Right atrium auricular region (tissue), 2 donors: ENCODE measurements at places on chromosomes 7 and 10. TPM values are rescaled to one million over a fixed set of nuclear protein-coding genes. Genes with fewer than 3 reads are reported as not detected.

DNA sequence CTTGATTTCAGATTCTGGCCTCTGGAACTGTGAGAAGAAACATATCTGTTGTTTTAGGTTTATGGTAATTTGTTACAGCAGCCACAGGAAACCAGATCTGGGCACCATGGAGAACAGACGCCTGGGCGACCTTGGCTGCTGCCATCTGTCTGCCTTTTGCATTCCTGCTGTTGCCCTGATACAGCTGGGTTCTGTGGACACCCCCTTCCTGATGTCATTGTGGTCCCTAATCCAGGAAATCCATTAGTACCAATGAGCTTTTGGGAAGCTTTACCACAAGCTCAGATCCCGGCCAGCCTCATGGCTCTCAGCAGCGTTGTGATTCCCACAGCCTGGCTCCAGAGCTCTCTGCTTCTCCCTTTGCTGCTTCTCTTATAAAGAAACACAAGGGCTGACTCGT, 174.2 kb upstream of the NPS start:
- no peaks in the 10 kb centered on the region for H3K27me3 ChIP-seq
- H3K4me3 ChIP-seq: no peak overlapping the region
- no peak overlapping the region for H3K27ac ChIP-seq
- no peaks in the 10 kb centered on the region for H3K4me1 ChIP-seq
- DNase-seq: no peak

- H3K27me3 ChIP-seq: no peaks in the 10 kb centered on the region
- no peak overlapping the region for H3K4me3 ChIP-seq
- no peaks in the 10 kb centered on the region for H3K36me3 ChIP-seq
Measured at GRCh38 chr10:88066319-88066718, 202.9 kb downstream of the PTEN start.

GRCh38 chr7:151850491-151851124, 26.3 kb downstream of the PRKAG2 start:
- no peak overlapping the region for H3K4me3 ChIP-seq
- no peak for DNase-seq
- H3K27ac ChIP-seq: peak overlapping the region; percentile 26
- H3K27me3 ChIP-seq: no peaks in the 10 kb centered on the region
- H3K4me1 ChIP-seq: no peaks in the 10 kb centered on the region
- no peaks in the 10 kb centered on the region for H3K36me3 ChIP-seq

GRCh38 chr7:84389242-84389641, 194.7 kb upstream of the SEMA3A start:
- no peak overlapping the region for H3K4me3 ChIP-seq
- DNase-seq: no peak
- no peaks in the 10 kb centered on the region for H3K27me3 ChIP-seq
- no peak overlapping the region for H3K27ac ChIP-seq

DNA sequence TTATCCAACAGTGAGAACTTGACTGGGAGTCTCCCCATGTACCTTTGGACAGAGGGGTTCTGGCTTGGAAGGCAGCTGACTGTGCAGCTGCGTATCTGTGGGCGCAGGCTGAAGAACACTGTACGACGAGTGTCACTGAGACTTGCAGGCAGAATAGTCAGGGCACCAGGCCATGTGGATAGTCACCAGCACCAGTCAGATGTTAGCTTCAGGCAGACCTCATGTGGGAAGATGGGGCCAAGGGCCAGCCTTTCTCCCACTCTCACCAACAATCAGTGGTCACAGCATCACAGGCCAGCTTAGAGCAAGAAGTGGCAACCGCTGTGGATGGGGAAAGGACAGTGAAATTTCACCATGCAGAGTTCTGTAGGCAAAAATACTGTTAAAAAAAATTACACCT, 43.4 kb upstream of the GJD4 start:
- H3K27ac ChIP-seq: peak overlapping the region; percentile 15
- H3K4me3 ChIP-seq: no peak overlapping the region

DNA sequence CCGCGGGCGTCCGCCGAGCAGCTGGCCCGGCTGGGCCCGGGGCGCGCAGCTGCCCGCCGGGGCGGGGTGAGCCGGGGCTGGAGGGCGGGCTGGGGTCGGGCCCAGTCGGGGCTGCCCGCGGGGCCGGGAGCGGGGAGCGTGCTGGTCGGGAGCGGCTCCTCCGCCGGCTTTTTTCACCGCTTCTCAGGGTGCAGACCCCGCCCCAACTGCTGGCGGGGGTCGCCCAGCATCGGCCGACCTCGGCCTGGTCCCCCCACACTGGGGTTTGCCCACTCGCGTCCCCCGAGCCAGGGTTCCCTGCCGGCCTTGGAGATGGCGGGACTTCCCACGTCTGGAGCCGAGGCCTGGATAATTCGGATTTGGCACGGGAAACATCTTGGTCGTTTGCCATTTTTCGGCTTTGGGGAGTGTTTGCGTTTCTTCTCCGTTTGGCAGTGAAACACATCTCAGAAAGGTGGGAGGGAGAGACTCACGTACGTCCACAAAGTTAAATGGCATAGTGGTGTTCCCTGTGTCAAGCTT, 432 bp downstream of the TMEM248 start:
- H3K36me3 ChIP-seq: no peaks in the 10 kb centered on the region
- peak overlapping the region; percentile 79 for H3K27ac ChIP-seq
- DNase-seq: no peak

DNA sequence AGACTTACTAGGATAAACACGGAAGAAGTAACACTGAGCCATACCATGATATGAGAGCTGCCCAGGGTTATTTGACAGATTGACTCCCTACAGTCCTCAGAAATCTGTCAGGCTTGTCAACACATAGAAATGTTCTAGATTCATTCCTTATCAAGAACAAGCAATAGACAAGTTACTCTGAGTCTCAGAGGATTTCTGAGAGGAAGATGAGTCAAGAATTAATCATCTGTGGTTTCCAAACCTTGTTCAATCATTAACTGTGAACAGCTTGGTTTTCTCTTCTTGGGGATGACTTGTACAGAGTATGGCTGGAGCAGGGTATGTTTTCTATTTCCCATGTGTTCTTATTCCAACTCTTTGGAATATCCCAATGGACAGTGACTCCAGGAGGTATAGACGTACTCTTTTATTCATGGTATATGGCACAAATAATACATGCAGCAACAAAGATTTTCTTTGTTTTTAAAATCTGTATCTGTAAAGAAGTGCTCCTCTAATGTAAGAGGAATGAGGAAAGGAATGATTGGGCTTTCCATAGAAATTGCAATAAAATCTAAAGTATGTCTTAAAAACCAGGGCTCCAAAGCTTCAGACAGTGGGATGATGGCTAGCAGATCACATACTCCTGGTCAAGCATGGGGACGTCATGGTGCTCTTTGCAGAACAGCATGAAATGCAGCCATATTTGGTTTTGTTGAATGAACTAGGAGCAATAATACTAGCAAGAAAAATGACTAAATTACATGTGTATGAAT, 11.9 kb upstream of the SFR1 start:
- H3K27me3 ChIP-seq: no peaks in the 10 kb centered on the region
- no peak for DNase-seq
- no peak overlapping the region for H3K4me3 ChIP-seq
- no peak overlapping the region for H3K27ac ChIP-seq

DNA sequence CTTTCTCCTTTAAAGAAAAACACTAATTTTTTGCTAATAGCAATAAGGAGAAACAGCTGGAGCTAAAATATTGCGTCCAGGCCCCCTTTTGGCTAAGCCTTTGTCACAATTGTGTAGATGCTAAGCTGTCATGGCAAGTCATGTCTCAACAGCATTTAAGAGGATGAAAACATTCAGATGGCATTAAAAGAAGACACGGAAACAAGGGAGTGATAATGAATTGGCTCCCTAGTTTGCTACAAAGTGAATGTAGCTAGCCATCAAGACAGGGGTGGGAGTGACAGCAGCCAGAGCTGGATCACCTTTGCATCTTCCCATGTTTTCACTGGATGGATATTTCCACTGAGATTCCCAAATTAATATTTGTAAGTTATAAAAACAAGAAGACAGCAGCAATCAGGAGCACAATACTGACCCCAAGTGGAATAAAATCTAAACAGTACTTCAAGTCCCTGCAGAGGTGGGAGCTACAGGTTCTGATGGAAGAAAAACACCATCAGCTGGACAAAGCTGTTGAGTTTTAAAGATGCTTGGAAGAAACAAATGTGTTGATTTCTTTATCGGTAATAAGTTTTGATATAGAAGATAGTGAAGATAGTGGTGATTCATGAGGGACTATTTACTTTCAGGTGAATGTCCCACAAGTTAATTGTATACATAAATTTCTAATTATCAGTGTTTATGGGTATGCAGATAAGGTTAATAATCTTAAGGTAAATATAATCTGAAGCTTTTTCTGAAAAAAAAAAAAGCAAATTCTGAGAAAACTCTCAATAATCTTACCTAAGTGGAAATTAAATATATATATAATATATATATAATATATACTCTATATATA, 129.4 kb downstream of the SLC16A9 start:
- no peak overlapping the region for H3K27ac ChIP-seq
- no peaks in the 10 kb centered on the region for H3K36me3 ChIP-seq
- H3K4me1 ChIP-seq: no peaks in the 10 kb centered on the region
- no peaks in the 10 kb centered on the region for H3K27me3 ChIP-seq
- H3K4me3 ChIP-seq: no peak overlapping the region

DNA sequence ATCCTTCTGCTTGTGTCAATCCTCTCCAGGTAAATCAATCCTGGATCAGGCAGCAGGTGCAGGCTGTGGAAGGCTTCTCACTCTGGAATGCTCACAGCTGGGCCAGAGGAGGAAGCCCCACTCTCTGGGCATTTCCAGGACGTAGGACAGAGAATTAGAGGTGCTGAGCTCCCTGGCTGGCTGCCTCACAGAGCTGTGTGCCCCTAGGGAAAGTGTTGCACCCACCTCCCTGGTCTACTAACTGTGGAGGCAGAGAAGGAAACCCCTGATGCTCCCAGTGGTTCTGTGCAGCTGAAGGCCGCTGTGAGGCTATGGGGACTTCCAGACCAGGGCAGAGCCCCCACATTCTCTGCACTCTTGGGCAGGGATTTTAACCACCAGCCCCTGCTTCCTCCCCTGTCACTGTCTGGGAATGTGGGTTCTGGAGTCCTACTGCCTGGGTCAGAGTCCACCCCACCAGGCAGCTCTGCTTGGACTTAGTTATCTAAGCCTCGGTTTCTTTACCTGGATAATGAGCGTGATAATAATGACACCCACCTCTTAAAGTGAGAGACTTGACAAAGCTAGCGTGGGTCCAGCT, 73.5 kb upstream of the EEPD1 start:
- no peaks in the 10 kb centered on the region for H3K36me3 ChIP-seq
- H3K4me1 ChIP-seq: no peaks in the 10 kb centered on the region
- no peaks in the 10 kb centered on the region for H3K27me3 ChIP-seq
- H3K4me3 ChIP-seq: no peak overlapping the region
- H3K27ac ChIP-seq: no peak overlapping the region
- no peak for DNase-seq

- DNase-seq: no peak
- H3K4me1 ChIP-seq: no peaks in the 10 kb centered on the region
- no peak overlapping the region for H3K4me3 ChIP-seq
- H3K36me3 ChIP-seq: no peaks in the 10 kb centered on the region
Measured at GRCh38 chr7:96933067-96933645, 72.2 kb upstream of the DLX6 start.

DNA sequence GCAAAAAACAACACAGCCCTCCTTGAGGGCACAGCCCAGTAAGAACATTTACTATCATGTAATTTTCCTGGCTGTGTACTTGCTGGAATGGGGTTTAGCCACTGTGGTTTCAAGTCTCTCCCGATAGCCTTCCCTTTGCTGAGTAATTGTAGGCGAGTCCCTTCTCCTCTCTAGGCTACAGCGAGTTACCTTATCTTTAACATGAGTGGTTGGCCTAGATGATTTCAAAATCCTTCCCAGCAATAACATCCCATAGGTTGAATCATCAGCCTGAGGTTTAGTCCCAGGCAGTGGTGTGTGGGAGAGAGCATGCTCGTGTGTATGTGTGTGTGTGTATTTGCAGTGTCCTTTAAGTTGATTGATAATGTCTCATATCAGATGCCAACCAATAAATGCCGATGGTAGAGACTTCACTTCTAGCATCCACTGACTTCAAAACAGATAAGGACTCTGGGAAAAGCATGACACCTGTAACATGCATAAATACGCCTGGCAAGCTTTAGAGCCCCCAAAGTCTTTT, 142.9 kb upstream of the ZMIZ1 start:
- DNase-seq: no peak
- no peaks in the 10 kb centered on the region for H3K27me3 ChIP-seq
- H3K36me3 ChIP-seq: no peaks in the 10 kb centered on the region
- peaks cover 8% of the 10 kb centered on the region for H3K4me1 ChIP-seq
- H3K27ac ChIP-seq: peak overlapping the region; percentile 44
- H3K4me3 ChIP-seq: no peak overlapping the region

- no peaks in the 10 kb centered on the region for H3K4me1 ChIP-seq
- no peak overlapping the region for H3K27ac ChIP-seq
- no peaks in the 10 kb centered on the region for H3K36me3 ChIP-seq
- H3K27me3 ChIP-seq: no peaks in the 10 kb centered on the region
- DNase-seq: no peak
Measured at GRCh38 chr7:82183634-82184033, 259.9 kb downstream of the CACNA2D1 start.

DNA sequence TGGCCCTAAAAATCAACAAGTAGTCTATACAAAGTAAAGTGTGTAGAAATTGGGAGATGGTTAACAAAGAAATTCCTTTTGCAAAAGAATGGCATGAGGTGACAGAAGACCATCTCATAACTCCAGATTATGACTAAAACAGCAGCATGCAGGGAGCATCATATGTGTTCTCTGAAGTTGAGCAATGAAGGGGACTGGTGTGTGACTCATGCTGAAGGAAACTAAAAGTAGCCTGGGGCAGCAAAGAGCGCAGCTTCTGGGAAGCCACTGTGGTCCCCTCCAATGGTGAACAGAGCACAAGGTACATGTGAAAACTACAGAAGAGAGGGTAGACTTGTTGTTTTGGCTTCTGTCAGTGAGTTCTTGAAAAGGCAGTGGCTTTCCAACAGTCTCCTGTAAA, 133.4 kb downstream of the MACC1 start:
- no peaks in the 10 kb centered on the region for H3K36me3 ChIP-seq
- no peaks in the 10 kb centered on the region for H3K27me3 ChIP-seq
- H3K27ac ChIP-seq: no peak overlapping the region

DNA sequence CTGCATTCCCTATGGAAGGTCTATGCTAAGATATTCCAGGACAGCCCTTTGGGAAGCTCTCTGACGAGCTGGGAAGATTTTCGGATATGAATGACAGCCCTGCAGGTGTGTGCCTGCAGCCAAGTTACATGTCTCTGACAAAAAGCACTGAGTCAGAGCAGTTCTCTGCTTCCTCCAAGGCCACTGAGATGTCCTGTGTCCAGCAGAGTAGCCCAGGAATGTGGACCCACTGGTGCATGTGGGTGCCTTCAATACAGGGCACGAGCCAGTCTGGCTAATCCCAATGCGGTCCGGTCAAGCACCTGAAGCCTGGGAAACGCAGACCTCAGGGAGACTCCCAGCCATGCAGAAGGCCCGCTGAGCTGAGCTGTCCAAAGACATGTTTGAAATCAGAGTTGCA, 565.7 kb downstream of the TCERG1L start:
- H3K27me3 ChIP-seq: no peaks in the 10 kb centered on the region
- H3K36me3 ChIP-seq: no peaks in the 10 kb centered on the region
- H3K4me3 ChIP-seq: no peak overlapping the region
- no peak overlapping the region for H3K27ac ChIP-seq

Gene TMEM176A
- 56.3 TPM for total RNA-seq

Gene SFMBT2
- total RNA-seq: 7.9 TPM

Gene GATAD1
- total RNA-seq: 12.4 TPM

Gene FOXP2
- total RNA-seq: 2.0 TPM

Gene THAP5
- total RNA-seq: 28.9 TPM

Gene KIN
- 3.0 TPM for total RNA-seq

Gene ATOH7
- total RNA-seq: not detected

Gene SLC13A1
- total RNA-seq: not detected

Gene CNPY1
- not detected for total RNA-seq

Gene PLCE1
- total RNA-seq: 28.1 TPM

Gene MRLN
- total RNA-seq: not detected
